ENCODE measurements at places on chromosomes 3 and 15.
A peak's percentile ranks its signal among the peaks of the same experiment; 100 is the strongest.

DNA sequence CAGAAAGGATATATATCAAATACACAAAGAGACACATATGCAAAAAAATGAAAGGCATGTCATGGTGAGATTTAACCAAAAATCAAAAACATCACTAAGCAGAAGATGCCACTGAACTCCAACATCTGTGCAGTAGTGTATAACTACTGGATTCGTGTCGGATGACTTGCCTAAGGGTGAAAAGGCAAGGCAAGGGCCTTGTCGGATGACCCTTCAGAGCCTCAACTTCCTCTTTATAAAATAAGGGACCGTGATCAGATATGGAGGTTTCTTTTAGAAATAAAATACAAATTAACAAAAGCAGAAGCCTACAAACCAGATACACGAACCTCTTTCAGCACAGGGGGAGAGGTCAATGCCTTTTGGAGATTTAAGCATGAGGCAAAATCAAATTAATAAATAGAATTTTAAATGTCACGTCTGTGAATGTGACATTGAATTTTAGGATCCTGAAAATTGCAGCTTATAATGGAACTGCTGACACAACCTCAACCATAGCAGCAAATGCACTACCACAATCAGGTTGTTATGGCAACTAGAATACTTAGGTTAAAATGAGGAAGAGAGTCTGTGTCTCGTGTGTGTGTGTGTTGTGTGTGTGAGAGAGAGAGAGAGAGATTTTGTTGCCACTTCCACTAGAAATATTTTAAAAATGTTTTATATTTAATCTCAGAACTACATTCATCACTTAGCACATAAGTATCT is 8.3 kb upstream of the CHRM5 start:
- DNase-seq: no peak

DNA sequence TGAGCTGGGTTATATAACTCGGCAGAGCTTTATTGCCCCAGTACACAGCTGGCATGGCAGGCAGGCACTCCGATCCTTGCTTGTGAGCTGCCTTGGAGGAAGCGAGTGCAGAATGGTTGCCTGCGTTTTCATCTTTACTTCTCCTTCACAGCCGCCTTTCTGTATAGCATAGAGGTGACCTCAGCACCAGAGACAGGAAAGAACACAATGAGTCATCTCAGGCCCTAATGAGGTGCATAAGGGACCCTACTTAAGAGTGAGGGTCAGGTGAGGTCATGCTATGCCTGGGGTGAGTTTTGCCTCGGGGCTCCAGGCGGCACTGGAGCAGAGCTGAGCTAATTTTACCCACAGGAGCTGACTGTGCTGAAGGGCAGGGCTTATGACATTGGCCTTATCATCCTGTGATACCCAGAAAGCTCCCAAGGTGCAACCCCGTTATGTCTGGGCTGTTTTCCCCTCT is 43.5 kb downstream of the LPP start:
- DNase-seq: no peak

DNA sequence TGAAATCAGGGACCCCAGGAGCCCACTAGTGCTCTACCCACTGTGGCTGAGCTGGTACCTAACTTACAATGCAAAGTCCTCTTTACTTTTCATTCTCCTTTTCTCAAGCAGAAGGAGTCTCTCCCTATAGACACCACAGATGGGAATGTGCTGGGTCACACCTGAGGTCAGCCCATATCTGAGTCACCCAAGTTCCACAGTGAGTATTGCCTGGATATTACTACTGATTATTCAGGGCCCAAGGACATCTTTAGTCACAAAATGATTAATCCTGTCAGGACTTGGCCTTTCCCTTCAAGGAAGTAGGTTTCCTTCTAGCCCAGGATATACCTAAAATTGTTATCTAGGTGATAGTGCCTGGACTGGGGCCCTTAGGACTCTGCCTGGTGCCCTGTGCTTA is 1305.2 kb downstream of the SI start:
- DNase-seq: no peak

- peak; percentile 39 for DNase-seq
These were observed 460.0 kb downstream of the PDCD6IP start for GRCh38 chr3:34258271-34258998.

DNA sequence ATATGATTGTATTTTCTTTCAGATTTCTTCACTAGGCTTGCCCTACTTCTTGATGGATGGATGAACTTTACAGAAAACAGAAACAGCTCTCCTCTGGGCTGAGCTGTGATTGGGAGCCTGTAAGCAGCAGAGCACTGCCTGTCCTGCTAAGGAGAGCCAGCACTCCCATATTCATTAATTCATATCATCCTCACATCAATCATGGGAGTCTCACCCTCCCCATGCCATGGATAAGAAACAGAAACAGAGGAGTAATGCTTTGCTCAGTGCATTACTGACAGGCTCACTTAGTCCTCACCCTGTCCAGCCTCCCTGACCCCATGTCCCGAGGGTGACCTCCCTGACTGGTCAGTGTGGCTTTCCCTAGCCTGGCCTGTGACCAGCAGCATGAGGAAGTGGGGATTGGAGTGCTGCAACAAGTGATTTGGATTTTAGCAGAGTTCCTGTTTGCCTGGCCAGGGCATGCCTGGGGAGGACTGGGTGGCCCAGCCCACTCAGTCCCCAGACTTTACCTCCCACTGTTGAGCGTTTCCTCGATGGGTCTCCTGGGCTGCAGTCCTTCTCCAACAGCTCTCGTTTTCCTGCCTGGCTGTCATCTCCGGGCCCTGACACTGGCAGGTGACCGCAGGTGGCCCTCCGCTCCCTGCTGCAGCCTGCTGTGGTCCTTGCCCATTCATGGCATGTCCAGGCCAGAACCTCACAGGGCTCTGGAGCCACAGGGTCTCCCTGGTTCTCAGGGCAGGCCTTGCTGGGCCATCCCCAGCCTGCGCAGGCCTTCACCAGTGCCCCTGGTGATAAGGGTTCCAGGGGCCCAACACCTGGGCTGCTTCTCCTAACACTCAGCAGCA is 1.3 kb upstream of the TMIE start:
- DNase-seq: no peak

DNA sequence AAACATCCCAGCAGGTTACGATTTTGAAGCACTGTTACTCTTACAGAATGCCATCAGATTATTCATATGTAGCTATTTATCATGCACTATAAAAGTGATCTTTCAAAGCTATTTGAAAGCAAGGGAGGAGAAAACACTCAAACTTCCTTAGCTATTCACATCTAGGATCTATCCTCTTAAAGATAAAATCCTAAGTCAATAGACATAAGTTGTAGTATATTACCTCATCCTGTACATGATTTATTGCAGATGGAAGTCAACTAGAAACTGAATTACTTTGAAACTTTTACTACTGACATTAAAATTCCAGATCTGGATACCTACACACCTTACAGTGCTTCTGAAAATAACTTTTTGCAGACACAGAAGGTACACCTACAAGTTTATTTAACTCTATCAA is 197.2 kb downstream of the MEIS2 start:
- no peak for DNase-seq

GRCh38 chr15:69973102-69973714 is 124.5 kb downstream of the TLE3 start:
- DNase-seq: no peak

DNA sequence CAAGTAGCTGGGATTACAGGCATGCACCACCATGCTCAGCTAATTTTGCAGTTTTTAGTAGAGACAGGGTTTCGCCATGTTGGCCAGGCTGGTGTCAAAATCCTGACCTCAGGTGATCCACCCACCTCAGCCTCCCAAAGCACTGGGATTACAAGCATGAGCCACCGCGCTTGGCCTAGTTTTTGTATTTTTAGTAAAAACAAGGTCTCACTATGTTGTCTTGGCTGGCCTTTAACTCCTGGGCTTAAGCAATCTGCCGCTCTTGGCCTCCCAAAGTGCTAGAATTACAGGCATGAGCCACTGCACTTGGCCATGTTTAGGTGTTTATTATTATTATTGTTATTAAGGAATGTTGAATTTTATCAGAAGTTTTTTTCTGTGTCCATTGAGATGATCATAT is 14.7 kb downstream of the IL16 start:
- no peak for DNase-seq

DNA sequence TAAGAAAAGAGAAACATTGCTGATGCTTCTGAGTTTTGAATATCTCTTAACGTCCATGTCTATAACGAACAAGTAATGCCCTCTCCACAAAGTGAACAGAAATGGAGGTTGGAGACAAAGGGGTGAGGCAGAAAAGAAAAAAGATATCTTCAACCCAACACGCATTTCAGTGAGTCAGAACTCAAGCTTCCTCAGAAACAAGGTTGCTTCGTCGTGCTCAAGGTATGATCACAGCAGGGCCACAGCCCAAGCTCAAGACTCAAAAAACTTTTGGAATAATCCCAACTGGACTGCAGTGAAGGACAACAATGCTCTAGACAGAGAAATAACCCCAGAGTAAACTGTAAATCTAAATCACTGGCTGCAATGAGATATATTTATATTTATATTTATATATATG is 18.9 kb downstream of the WNT5A start:
- DNase-seq: no peak

GRCh38 chr3:146969356-146969755 is 364.2 kb upstream of the PLSCR5 start:
- DNase-seq: no peak

- DNase-seq: no peak
These were observed 11.6 kb upstream of the SCAMP5 start for GRCh38 chr15:74983725-74984231.

DNA sequence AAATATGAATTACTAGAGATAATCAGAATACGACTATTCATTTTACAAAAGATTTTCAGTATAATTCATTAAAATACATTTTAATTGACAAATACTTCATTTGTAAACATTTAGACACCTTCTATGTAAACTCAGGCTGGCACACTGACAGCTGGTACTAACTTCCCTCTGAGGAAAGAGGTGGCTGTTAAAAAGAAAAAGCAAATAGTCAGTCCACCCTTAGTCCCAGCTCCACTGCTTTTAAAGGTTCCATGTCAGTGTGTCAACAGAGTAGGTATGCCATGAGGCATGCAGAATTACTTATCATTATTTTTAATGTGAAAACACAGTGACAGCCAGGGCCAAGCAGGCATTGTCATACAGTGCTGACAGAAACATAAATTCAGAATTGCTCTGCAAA is 16.1 kb downstream of the TM6SF1 start:
- DNase-seq: no peak

DNA sequence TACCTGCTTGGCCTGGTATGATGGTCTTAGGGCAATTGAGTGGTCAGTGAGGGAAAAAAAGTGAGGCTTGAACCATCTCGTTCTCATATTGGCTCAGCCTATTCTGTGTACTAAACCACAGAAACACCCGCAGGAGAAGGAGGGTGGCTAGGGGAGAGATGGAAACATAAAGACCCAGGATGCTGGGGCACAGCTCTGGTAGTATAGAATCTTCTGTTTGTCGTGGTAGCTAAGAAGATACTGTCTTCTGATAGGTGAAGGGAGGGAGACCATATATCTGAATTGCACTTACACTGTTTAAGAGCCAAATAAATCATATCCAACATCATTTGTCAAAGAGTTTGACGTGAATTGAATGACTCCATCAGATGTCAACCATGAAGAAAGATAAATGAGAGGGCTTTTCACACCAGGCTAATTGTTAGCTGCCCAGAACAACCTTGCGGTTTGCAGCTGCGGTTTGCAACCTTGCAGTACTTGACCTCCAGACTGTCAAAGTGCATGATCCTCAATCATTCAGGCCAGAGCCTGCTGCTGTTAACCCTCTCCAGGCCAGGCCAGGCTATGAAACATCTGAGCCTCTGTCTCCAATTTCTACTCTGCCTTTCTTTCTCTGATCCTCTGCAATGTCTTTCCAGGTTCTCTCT is 40.9 kb upstream of the PIK3R4 start:
- DNase-seq: no peak

GRCh38 chr3:120622870-120623726 is 27.0 kb downstream of the NDUFB4 start:
- peak; percentile 38 for DNase-seq

GRCh38 chr3:195739561-195740111 is 18.9 kb downstream of the MUC20 start:
- DNase-seq: no peak

DNA sequence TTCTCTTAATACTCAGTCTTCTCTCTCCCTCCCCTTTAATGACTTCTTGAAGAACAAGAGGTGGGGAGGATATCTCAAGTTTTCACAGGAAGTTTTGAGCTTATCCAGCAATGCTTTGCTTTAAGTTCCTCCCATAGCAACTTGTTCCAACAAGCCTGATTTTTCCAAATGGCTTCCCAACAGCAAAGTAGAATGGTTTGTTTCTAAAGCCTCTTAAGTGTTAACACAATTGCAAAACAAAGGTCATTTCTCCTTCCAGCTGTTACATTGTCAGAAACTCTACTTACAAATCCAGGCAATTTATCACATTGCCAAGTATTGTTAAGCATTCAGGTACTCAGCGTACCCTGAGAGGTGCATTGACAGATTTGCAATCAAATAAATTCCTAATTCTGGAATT is 6.8 kb upstream of the ZNF770 start:
- no peak for DNase-seq
